ENCODE measurements at places on chromosomes 4 and X. TPM values are rescaled to one million over a fixed set of nuclear protein-coding genes. Genes with fewer than 3 reads are reported as not detected.

The TMSB15B gene
- total RNA-seq = 9.5 TPM

The TXK gene
- 3.2 TPM for total RNA-seq

The MAGEA4 gene
- not detected for total RNA-seq

The RAB28 gene
- 27.8 TPM for total RNA-seq

The HSFX4 gene
- not detected for total RNA-seq

The GK2 gene
- not detected for total RNA-seq

The RTL5 gene
- 3.3 TPM for total RNA-seq

The MAGEC2 gene
- total RNA-seq = not detected

The COL25A1 gene
- 2.8 TPM for total RNA-seq

DNA sequence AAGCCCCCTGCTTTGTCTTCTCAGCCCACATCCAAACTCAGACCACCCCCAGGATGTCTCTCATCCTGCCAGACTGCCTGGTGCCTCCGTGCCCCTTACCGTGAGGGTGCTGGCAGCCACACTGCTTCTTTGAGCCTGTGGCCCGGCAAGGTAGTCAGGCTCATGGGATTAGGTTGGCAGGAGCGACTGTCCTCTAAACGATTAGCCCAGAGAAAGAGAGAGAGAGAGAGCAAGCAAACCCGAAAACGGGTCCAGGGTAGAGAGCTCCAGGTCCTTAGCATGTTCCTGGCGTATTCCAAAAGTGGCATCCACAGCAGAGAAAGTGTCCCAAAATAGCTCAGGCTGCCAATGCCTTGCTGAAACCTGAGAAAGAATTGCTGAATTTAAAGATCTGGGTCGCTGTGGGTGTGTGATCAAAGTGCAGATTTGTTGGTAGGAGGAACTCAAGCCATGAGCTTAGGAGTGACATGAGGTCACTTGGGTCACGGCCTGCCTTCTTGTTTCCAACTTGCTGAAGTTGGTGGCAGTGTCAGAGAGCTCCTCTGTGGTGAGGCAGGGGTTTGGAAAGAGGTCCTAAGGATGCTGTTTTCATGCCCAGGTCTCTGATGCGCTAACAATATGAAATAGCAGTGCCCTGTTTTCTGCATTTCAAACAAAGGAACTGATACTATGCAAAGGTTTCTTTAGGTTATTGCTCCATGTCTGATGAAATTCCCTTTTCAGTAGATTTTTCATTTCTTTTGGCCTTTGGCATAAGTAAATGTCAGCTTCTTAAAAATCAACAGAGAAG lies 81.6 kb downstream of the RTL9 start:
- DNase-seq = no peak
- H3K36me3 ChIP-seq = no peaks in the 10 kb centered on the region
- H3K4me1 ChIP-seq = no peaks in the 10 kb centered on the region
- H3K4me3 ChIP-seq = no peak overlapping the region

- DNase-seq = no peak
- no peak overlapping the region for H3K4me3 ChIP-seq
- H3K27ac ChIP-seq = no peak overlapping the region
- H3K4me1 ChIP-seq = no peaks in the 10 kb centered on the region
- H3K27me3 ChIP-seq = no peaks in the 10 kb centered on the region
- H3K36me3 ChIP-seq = no peaks in the 10 kb centered on the region
Measured at GRCh38 chr4:110510955-110511544, 35.1 kb downstream of the ENPEP start.

- H3K4me3 ChIP-seq = no peak overlapping the region
- H3K4me1 ChIP-seq = no peaks in the 10 kb centered on the region
- H3K36me3 ChIP-seq = no peaks in the 10 kb centered on the region
- no peak for DNase-seq
Measured at GRCh38 chr4:183624548-183624947, 34.4 kb downstream of the RWDD4 start.

- no peak overlapping the region for H3K27ac ChIP-seq
- H3K36me3 ChIP-seq = no peaks in the 10 kb centered on the region
- DNase-seq = no peak
- H3K27me3 ChIP-seq = no peaks in the 10 kb centered on the region
Measured at GRCh38 chrX:51759055-51759839, 16.0 kb downstream of the GSPT2 start.

- no peaks in the 10 kb centered on the region for H3K27me3 ChIP-seq
- no peak for DNase-seq
- H3K36me3 ChIP-seq = no peaks in the 10 kb centered on the region
- no peaks in the 10 kb centered on the region for H3K4me1 ChIP-seq
- no peak overlapping the region for H3K27ac ChIP-seq
Measured at GRCh38 chrX:120751683-120752082, 121.8 kb upstream of the C1GALT1C1 start.

DNA sequence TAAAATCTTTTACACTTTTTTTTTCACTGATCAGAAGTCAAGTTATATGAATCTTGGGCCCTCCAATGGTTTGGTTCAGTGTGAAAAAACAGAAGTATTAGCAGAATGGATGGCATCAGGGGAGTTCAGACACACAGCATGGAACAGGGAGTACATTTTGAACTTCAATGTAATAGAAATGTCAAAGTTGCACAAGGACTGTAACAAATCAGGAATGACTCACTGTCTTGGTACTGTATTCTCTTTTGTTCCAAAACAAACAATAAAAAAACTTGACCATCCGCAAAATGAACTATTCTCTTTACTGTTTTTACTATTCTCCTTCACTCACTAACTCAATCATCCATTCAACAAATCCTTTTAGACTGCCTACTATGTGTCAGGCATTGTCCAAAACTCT lies 401.0 kb downstream of the FSTL5 start:
- no peak overlapping the region for H3K27ac ChIP-seq
- no peaks in the 10 kb centered on the region for H3K36me3 ChIP-seq
- H3K4me3 ChIP-seq = no peak overlapping the region
- no peaks in the 10 kb centered on the region for H3K4me1 ChIP-seq
- DNase-seq = no peak

GRCh38 chr4:165415910-165416309 lies 37.1 kb downstream of the CPE start:
- H3K4me1 ChIP-seq = no peaks in the 10 kb centered on the region
- H3K27ac ChIP-seq = no peak overlapping the region
- DNase-seq = no peak
- no peaks in the 10 kb centered on the region for H3K27me3 ChIP-seq
- H3K4me3 ChIP-seq = no peak overlapping the region
- no peaks in the 10 kb centered on the region for H3K36me3 ChIP-seq

DNA sequence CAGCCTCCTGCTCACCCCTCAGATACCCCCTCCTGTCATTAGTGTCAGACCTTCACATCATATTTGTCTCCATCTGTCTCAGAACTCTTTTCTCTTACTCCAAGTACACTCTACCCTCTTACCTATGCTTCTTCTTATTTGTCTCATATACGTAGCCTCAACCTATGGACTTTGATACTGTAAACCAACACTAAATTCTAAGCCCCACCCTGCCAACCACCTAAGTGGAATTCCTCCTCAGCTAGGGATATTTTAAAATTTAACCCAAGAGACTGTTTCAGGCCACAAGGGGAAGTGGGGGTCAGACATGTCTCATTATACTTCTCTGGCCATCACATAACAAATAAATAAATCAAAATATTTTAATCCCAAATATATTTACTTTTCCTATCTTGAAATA lies 778.1 kb upstream of the GRID2 start:
- DNase-seq = no peak
- H3K4me1 ChIP-seq = no peaks in the 10 kb centered on the region
- no peaks in the 10 kb centered on the region for H3K27me3 ChIP-seq
- H3K27ac ChIP-seq = no peak overlapping the region
- no peaks in the 10 kb centered on the region for H3K36me3 ChIP-seq

- H3K4me3 ChIP-seq = peak overlapping the region; percentile 84
- no peaks in the 10 kb centered on the region for H3K27me3 ChIP-seq
- no peaks in the 10 kb centered on the region for H3K36me3 ChIP-seq
- H3K27ac ChIP-seq = peak overlapping the region; percentile 96
- DNase-seq = no peak
- H3K4me1 ChIP-seq = peaks cover 6% of the 10 kb centered on the region
Measured at GRCh38 chr4:3290889-3291321, 1.9 kb upstream of the RGS12 start.

- peaks cover 7% of the 10 kb centered on the region for H3K4me1 ChIP-seq
- DNase-seq = peak; percentile 81
- H3K36me3 ChIP-seq = no peaks in the 10 kb centered on the region
- peak overlapping the region; percentile 69 for H3K4me3 ChIP-seq
Measured at GRCh38 chr4:1309261-1310010, 19.7 kb downstream of the MAEA start.

GRCh38 chr4:142551517-142552305 lies 294.4 kb downstream of the INPP4B start:
- H3K27ac ChIP-seq = no peak overlapping the region
- no peak for DNase-seq
- H3K4me1 ChIP-seq = no peaks in the 10 kb centered on the region
- no peaks in the 10 kb centered on the region for H3K36me3 ChIP-seq

GRCh38 chrX:140766024-140766611 lies 56.6 kb downstream of the LINC00632 start:
- H3K4me3 ChIP-seq = no peak overlapping the region
- H3K27me3 ChIP-seq = no peaks in the 10 kb centered on the region
- DNase-seq = no peak
- no peak overlapping the region for H3K27ac ChIP-seq
- no peaks in the 10 kb centered on the region for H3K4me1 ChIP-seq
- no peaks in the 10 kb centered on the region for H3K36me3 ChIP-seq

DNA sequence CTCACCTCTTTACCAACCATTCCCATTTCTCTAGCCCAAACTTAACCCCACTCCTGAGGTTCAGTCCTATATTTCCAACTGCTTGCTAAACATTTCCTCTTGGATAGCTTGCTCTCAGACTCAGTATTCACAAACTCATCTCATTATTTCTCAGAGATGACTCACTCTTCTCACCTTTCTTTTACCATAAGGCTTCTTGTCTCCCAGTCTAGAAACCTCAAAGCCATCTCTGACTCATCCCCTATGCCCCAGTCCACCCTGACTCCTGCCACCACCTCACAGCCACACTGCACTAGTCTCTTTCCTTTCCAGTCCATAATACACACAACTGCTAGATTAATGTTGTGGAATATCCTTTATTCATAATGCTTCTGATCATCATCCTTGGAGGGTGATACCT lies 4.8 kb downstream of the FRMPD3 start:
- H3K36me3 ChIP-seq = no peaks in the 10 kb centered on the region
- H3K27ac ChIP-seq = no peak overlapping the region
- no peak overlapping the region for H3K4me3 ChIP-seq
- H3K27me3 ChIP-seq = peaks cover 88% of the 10 kb centered on the region

- no peak overlapping the region for H3K27ac ChIP-seq
- H3K36me3 ChIP-seq = no peaks in the 10 kb centered on the region
- no peak overlapping the region for H3K4me3 ChIP-seq
- no peak for DNase-seq
- H3K27me3 ChIP-seq = no peaks in the 10 kb centered on the region
Measured at GRCh38 chr4:38082021-38082420, 121.8 kb downstream of the PTTG2 start.

DNA sequence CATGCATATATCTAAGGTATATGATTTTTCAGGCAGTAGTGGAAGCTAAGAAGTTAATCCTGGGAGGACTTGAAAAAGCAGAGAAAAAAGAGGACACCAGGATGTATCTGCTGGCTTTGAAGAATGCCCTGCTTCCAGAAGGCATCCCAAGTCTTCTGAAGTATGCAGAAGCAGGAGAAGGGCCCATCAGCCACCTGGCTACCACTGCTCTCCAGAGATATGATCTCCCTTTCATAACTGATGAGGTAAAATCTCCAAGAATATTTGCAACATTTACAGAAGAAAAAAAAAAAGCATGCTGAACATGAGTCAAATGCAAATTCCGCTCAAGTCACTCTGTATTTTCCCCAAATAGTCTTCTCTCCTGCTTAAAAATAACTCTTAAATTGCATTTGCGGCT lies 32.1 kb downstream of the MTTP start:
- no peak for DNase-seq
- H3K4me3 ChIP-seq = no peak overlapping the region
- H3K27ac ChIP-seq = no peak overlapping the region
- no peaks in the 10 kb centered on the region for H3K27me3 ChIP-seq
- no peaks in the 10 kb centered on the region for H3K36me3 ChIP-seq

DNA sequence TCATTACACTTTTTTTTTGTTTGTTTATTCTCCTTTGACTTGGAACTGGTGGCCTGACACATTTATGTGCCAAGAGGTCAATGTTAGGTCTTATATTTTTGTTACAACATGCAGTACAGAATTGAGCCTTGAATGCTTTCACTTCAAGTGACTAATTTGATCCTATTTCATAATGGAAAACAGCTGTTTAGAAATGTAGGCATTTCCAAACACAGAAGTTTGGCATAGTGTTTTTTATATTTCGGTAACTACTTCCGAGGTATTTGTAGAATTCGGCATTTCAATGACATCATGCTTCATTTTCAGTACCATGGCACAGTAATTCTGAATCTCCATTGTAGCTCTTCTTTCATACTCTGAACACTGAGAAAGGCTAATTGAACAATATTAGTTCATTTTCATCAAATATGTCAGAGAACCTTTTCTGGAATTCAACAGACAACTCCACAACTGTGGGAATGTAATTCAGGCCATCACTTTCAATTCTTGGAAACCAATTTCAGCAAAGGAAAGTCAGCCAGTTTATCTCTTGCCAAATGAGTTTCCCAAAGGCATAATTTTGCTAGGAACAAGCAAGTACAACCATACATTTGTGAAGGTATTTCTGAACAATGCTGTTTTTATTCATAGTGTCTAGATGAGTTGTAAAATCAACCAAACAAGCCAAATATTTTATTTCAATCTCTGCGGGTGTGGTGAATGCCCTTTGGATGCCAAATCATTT lies 11.4 kb downstream of the FAM120C start:
- H3K36me3 ChIP-seq = no peaks in the 10 kb centered on the region
- H3K27me3 ChIP-seq = peaks cover 11% of the 10 kb centered on the region
- no peak for DNase-seq
- H3K4me3 ChIP-seq = no peak overlapping the region

DNA sequence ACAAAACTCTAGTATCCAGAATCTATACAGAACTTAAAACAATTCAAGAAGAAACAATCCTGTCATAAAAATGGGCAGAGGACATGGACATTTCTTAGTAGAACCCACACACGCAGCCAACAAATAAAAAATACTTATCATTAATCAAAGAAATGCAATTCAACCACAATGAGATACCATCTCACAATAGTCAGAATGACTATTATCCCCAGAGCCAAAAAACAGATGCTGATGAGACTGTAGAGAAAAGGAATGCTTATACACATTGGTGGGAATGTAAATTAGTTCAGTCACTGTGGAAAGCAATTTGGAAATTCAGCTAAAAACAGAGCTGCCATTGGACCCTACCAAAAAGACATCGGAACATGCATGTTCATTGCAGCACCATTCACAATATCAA lies 37.9 kb downstream of the RAB40AL start:
- H3K4me3 ChIP-seq = no peak overlapping the region
- peaks cover 19% of the 10 kb centered on the region for H3K27me3 ChIP-seq
- no peaks in the 10 kb centered on the region for H3K4me1 ChIP-seq
- DNase-seq = no peak
- no peaks in the 10 kb centered on the region for H3K36me3 ChIP-seq

- peaks cover 17% of the 10 kb centered on the region for H3K4me1 ChIP-seq
- H3K4me3 ChIP-seq = no peak overlapping the region
- no peaks in the 10 kb centered on the region for H3K36me3 ChIP-seq
Measured at GRCh38 chr4:86938771-86939520, 4.1 kb downstream of the AFF1 start.

- H3K4me1 ChIP-seq = no peaks in the 10 kb centered on the region
- no peaks in the 10 kb centered on the region for H3K27me3 ChIP-seq
- H3K36me3 ChIP-seq = no peaks in the 10 kb centered on the region
- no peak overlapping the region for H3K4me3 ChIP-seq
- no peak overlapping the region for H3K27ac ChIP-seq
Measured at GRCh38 chr4:143375326-143376073, 38.8 kb downstream of the GAB1 start.
